Endodermal cell (in vitro differentiated cells): ENCODE measurements at places on chromosomes 13 and 19. TPM values are rescaled to one million over a fixed set of nuclear protein-coding genes. Genes with fewer than 3 reads are reported as not detected.
A peak's percentile ranks its signal among the peaks of the same experiment; 100 is the strongest.

DNA sequence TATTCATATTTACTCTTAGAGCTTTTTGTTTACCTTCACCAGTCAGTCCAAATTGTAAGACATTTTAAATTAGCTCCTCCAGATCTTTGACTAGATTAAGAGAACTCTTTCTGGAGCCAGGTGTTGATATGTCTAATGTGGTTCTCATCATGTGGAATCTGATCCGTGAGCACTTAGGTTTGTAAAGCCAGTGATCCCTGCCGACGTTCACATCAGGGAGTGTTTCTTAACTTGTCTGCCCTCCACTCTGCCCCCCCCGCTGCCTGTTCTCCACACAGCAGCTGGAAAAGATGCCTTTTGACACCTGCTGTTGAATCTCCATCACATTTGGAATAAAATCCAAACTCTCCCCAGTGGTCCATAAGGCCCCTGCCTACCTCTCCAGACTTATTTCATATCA, 17.7 kb downstream of the METTL21C start:
- DNase-seq, result no peak

DNA sequence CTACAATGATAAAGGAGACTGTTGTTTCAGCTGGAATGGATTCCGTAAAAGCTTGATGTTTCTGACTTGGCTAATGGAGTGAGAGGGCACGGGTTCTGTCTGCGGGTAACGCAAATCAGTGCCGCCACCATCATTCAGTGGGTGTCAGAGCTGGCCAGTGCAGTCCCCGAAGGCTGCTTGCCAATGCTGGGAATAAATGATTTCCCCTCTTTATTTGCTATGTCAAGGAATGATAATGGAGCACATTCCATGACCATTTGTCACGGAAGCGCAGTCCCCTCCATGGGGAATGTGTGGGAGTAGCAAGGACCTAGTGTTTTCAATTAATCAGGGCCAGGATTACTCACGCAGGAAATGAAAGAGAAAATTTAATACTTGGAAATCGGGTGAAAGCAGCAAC, 899.3 kb downstream of the UQCRFS1 start:
- no peak for DNase-seq

DNA sequence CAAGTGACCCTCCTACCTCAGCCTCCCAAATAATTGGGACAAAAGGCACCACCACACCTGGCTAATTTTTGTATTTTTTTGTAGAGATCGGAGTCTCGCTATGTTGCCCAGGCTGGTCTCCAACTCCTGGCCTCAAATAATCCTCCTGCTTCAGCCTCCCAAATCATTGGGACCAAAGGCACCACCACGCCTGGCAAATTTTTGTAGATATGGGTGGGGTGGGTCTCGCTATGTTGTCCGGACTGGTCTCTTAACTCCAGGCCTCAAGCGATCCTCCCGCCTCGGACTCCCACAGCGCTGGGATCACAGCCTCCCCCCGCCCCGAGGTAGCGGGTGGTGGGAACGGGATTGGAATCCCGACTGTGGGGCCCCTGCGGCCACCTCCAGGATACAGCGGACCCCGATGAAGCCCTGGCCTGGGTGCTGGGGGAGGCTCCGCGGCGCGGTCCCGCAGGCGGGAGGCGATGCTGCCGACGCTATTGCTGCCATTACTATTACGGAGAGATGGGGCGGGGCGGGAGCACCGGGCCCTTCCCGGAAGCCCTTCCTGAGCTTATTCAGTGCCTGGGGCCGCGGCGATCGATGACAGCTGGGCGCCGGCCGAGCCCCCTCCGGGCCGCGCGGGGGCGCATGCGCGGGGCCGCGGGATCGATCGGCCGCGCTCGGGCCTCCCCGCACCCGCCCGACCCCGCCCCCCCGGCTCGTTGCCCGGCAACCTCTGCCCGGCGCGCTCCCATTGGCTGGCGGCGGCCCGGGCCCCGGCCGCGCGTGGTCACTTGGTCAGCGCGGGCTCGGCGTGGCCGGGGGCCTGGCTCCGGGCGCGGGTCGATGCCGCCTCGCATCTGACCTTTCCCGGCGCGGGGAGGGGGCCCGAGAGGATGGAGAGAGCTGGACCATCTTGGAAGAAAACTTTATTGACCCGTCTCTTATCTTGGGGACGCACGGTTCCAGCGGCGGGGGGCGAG, 27.9 kb upstream of the ONECUT3 start:
- peak; percentile 92 for DNase-seq

- peak; percentile 25 for DNase-seq
Measured at GRCh38 chr13:113562844-113563243, 21.7 kb upstream of the TFDP1 start.

GRCh38 chr13:95660981-95661581, 15.9 kb upstream of the DNAJC3 start:
- no peak for DNase-seq

DNA sequence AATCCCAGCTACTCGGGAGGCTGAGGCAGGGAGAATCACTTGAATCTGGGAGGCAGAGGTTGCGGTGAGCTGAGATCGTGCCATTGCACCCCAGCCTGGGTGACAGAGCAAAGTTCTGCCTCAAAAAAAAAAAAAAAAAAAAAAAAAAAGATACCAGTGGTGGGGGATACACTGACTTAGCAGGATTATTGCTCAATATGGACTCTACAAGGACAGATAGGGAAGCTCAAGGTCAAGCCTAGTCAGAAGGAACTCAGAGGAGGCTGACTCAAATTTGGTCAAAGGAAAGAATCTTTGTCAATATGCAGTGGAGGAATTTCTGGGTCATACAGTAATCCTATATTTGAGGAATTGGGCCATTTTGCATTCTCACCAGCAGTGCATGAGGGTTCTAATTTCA, 6.7 kb upstream of the DIAPH3 start:
- no peak for DNase-seq

DNA sequence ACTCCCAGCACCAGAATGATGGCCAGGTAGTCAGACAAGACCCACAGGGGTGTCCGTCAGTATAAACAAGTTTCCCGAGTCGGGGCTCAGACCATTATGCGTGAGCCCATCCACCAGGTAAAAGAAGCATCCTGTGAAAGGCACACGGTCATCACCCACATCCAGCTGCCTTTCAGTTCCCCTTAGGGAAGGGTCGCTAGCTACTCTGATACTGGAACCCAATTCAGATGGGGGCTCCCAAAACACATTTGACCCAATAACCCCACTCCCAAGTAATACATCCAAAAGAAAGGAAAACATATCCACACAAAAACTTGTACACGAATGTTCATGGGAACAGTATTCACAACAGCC, 66.8 kb downstream of the STK24 start:
- DNase-seq, result no peak

DNA sequence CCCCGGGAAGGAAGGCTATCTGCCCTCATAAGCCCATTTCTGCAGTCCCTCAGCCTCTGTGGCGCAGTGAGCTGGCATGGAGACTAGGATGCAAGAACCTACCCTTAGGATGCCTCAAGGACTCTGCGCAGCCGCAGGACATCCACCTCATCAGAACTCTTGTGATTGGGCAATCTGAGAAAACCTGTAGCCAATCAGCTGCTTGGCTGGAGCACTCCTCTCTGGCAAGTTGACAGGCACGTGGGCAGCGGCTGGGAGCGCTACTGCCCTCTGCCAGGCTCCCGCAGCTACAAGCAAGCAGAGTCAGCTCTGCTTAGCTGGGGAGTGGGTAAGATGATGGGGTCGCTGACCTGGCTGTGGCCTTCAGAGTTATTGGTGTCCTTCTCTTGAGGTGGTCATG, 1.5 kb upstream of the ECSIT start:
- peak; percentile 95 for DNase-seq

DNA sequence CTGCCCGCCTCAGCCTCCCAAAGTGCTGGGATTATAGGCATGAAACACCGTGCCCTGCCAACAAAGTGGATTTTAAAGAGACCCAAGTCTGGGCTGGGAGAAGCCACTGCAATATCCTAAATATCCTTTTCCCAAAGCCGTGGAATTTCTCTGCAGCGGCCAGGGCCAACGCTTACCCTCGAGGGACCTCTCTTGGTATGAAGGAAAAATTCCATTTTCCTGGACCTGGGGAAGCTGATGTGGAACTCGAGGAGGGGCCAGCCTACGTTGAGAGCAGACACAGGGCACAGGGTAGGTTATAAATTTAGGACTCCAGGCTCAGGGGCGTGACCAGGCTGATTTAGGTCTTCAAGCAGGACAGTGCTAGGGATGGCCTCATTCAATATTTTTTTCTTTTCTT, 17.7 kb upstream of the UPF1 start:
- no peak for DNase-seq

GRCh38 chr19:41706741-41707501, 1.5 kb upstream of the CEACAM5 start:
- DNase-seq, result peak; percentile 95

GRCh38 chr19:35162471-35163326, 8.2 kb downstream of the FXYD5 start:
- no peak for DNase-seq

GRCh38 chr13:113417836-113418721, 35.2 kb downstream of the ADPRHL1 start:
- no peak for DNase-seq

GRCh38 chr13:82092312-82092711, 1751.4 kb upstream of the SPRY2 start:
- no peak for DNase-seq

DNA sequence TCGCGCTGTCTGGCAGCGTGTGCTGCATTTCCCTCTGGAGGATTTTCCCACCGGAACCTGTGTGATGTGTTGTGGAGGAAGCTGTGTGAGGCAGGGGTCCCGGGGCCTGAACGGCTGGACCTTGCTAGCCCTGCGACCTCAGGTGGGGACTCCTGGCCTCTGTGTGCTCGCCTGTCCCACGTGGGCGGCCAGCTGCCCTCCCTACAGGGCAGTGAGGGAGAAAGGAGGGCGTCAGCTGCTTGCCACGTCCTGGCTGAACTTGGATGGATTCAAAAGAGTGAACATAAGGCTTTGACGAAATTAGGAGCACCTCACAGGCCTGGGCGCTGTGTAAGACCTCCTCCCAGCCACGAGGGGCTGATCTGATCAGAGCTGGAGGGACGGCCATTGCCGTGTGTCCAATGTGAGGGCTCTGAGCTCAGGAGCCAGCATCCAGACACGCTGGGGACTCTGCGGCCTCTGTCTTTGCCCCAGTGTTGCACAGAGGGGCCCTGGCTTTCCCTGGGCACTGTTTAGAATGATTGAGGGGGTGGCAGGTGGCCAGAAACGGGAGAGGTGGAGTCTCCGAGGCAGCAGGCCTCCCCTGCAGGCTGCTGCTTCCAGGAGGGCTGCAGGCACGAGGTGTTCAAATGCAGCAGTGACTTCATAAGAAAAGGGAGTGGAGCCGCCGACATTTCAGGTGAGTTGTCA, 13.0 kb downstream of the TFDP1 start:
- DNase-seq, result peak; percentile 28

DNA sequence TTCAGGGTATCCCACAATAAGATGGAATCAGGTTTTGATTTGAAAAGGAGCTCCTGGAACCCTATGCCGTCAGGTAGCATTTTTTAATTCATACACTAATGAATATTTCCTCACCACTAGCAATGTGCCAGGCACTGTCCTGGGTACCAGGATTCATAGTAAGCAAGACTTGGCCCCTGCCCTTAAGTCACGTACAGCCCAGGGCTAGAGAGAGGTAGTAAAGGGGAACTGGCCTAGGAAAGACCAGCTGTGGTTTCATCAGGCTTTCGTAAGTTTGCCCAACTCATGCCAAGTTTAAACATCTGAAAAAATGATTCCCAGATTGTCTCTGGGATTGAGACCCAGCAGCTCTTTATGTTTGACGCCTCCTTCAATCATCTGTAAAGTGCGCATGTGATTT, 45.9 kb upstream of the AMER2 start:
- DNase-seq, result no peak

- DNase-seq, result peak; percentile 69
Measured at GRCh38 chr13:98910501-98910951, 67.3 kb downstream of the DOCK9 start.

GRCh38 chr19:54164369-54165068, 5.0 kb upstream of the LENG1 start:
- peak; percentile 99 for DNase-seq

- DNase-seq, result peak; percentile 33
Measured at GRCh38 chr13:99374994-99375737, 68.0 kb upstream of the GPR183 start.

DNA sequence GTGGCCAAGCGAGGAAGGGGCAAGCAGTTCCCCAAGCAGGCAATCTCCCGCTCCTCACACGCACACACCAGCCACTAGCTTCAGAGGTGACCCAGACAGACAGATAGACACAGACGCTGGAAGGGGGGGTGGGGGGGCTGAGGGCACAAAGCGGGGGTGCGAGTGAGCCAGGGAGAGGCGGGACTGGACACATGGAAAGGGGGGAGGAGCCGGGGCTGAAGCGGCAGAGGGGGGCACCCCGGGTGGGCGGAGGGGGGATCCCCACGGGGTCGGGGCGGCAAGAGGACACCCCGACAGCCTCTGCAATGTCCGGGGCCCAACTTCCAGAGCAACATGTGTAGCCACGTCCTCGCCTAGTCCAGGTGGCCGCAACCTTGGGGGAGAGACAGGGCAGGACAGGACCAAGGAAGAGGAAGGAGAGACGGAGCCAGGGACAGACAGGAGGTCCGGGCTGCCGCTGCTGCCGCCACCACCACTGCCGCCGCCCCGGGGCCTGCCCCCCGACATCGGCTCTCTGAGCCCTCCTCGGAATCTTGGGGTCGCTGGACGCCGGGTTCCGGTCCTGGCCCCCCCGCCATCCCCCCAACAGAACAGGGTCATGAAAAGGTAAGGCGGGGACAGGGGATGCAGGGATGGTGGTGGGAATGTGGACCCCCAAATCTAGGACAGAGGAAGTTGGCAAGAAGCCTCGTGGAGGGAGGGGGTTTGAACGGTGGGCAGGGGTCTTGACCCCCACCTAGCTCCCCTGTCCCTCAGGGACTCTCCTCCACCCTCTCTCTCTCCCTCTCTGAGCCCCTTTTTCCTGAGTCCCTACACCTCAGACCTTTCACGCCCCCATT, 1.1 kb downstream of the GRIN2D start:
- DNase-seq, result no peak

DNA sequence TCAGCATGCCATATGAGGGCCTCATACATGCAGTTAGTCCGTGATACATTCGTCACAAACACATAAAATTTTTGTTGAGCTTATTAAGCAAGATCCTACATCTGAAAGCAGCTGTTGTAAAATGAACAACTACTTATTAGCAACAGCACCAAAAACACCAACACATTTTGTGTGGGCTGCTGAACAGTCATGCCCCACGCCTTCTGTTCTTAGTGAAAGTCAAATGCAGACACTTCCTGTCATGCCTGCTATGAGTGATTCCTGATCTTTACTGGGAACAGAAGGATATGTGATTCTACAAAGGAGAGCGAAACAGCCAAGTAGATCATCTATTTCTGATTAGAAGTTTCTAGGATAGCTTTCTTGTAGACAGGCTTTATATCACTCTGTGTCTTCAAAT, 4.2 kb upstream of the B3GLCT start:
- no peak for DNase-seq

ACER1 gene
- not detected in 2 replicates for total RNA-seq

TMEM238 gene
- total RNA-seq, result 3.5 and 3.9 TPM in 2 replicates

ICAM4 gene
- 0.47 TPM in 1 of 2 replicates, not detected in the other for total RNA-seq

CYP4F11 gene
- total RNA-seq, result not detected in 3 replicates

CAB39L gene
- total RNA-seq, result 8.6 to 9.2 TPM (median 9.0 TPM) in 3 replicates

RFX1 gene
- 17.0 to 17.8 TPM (median 17.1 TPM) in 3 replicates for total RNA-seq

ACP7 gene
- total RNA-seq, result 0.29 TPM in 1 of 2 replicates, not detected in the other

KCTD15 gene
- total RNA-seq, result 26.6 to 36.6 TPM (median 36.5 TPM) in 3 replicates

TDRD12 gene
- 0.84 TPM in 2 replicates for total RNA-seq

TGFBR3L gene
- 1.7 and 2.2 TPM in 2 replicates for total RNA-seq

GAPDHS gene
- not detected in 2 replicates for total RNA-seq

TUBB4A gene
- total RNA-seq, result 5.2 to 7.6 TPM (median 6.7 TPM) in 3 replicates

ONECUT3 gene
- 0.09 TPM in 1 of 3 replicates, not detected in the others for total RNA-seq

ETV2 gene
- 1.2 and 1.6 TPM in 2 replicates for total RNA-seq

SAFB2 gene
- 66.4 and 74.6 TPM in 2 replicates for total RNA-seq
